ENCODE measurements at places on chromosomes 5 and 9.

DNA sequence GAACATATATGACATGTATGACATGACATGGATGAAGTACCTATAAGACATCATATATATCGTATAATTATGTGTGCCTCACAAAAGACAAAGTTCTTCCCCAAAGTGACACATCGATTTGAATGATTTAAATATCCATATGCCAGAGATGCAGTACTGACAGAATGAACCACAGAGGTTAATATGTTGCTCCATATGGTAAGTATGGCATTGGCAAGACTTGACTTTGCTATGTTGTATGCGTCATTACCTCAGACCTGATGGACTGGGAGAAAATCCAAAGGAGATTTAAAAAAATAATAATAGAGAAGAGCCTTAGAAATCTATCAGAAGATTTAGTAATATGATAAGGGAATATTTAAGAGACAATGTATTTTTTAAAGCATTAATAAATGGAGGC lies 263.2 kb downstream of the PJA2 start:
- DNase-seq = no peak

DNA sequence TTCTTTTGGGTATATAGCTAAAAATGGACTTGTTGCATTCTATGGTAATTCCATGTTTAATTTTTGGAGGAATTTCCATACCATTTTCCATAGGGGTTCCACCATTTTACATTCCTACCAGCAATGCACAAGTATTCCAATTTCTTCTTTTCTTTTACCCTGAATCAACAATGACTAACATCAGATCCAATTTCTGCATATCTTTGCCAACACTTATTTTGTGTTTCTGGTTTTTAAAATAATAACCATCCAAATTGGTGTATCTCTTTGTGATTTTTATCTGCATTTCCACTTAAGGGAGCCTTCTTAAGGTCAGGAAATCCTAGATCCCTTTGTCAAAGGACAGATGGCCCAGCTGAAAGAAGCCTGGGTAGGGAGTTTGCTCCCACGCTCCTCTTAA lies 29.5 kb upstream of the SMU1 start:
- DNase-seq = no peak

- DNase-seq = no peak
Observed at GRCh38 chr9:97801180-97801579, 51.8 kb upstream of the FOXE1 start.

- no peak for DNase-seq
Observed at GRCh38 chr5:644509-644908, 32.4 kb downstream of the CEP72 start.

DNA sequence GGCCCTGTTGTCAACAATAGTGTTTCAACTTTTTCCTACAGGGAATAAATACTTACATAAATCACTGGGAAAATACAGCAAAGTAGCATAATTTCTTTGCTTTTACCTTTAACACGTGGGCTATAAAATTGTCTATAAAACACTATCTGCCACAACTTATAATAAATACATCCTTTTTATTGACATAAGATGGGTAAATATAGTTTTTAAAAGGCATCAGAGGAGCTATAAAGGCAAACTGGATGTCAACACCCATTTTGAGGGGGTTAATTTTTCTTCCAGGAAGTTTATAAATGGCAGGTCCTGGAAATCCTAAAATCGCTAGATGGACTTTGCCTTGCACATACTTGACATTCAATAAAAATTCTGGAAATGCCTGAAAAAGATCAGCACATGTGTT lies 358.0 kb downstream of the PDE4D start:
- no peak for DNase-seq

DNA sequence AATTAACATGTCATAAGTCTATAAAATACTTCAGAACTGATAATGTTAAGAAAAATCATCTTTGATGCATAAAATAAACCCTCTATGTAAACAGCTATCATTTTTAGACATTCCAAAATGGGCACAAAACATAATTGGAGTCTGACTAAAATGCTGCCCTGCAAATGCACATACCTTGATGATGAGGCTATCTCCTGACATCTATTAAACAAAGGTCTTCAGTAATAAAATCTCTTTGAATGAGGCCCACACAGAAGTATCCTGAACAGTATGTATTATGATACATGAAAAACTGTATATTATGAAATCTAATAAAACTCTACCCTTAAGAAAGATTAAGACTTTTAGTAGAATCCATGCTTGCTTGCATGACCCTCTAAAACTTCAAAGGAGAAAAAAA lies 66.1 kb downstream of the FBXL17 start:
- DNase-seq = no peak

- DNase-seq = no peak
Observed at GRCh38 chr5:74052441-74053221, 426.6 kb downstream of the ARHGEF28 start.

DNA sequence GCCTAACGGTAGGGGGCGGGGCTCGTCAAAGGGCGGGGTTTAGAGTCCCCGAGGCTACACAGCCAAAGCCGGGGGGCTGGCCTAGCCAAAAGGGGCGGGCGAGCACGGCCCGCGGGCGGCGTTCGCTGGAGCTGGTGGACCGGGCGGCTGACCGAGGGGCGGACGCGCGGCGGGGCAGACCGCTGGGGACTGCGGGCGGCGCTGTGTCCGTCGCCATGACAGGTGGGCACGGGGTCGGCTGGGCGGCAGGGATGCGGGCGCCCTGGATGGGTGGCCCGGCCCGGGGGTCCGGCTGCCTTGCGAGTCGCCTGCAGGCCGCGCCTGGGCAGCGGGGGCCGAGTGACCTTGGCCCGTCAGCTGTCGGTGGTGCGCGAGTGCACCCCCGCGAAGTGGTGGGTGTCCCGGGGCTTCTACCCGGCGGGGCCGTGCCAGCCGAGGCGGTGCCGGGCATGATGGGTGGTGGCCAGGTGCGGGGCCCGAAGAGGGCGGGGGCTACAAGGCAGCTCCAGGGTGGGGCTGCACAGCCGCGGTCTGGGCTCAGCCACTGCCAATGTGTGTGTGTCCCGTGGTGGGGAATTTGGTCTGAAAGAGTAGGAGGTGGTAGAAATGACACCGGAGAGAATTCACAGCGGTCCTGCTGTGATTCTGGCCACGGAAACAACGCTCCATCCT lies at the start of gene CARD19:
TSS of gene CARD19 (plus strand) at position 87 of the 672 bp plus-strand sequence. CDS start at position 216, 129 bp downstream.
- peak; percentile 26 for DNase-seq

- DNase-seq = peak; percentile 87
Observed at GRCh38 chr5:121503111-121503840, 348.4 kb upstream of the FTMT start.

DNA sequence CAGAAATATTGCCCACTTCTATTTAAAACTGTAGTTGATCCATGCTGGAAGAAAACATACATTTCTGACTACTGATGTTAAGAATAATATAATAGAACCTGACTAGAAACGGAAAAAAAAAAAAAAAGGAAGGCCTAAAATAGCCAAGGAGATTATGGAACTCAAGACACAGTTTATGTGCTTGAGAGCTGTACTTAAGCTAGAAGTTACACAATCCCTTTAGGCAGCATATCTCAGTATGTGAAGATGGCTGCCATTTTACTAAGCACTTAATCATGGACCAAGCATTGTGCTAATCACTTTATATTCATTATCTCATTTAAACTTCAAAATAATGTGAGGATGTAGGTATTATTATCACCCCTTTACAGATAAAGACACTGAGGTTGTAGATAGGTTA lies 73.0 kb upstream of the NR4A3 start:
- no peak for DNase-seq

DNA sequence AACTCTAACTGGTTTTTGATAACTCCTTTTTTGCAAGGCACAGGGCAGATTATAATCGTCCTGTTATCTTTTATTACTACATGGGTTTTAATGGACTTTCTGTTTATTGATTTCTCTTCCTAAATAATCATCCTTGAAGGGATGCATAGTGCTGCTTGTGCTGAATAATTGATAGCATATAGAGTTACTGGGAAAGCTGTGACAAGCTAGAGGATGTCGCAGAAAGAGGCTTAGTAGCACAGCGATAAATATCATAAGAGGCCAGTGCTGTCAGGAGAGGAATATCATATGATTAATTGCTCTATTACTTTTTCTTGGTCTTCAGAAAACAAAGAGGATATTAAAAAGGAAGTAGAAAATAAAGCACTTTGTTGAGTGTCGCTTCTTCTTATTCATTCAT lies 1007.1 kb upstream of the ACO1 start:
- no peak for DNase-seq

- no peak for DNase-seq
Observed at GRCh38 chr9:88917375-88917774, 73.9 kb upstream of the S1PR3 start.

GRCh38 chr9:78253285-78253684 lies 17.4 kb downstream of the CEP78 start:
- no peak for DNase-seq

Data from mesendoderm (in vitro differentiated cells).